MG63 (cell line): ENCODE measurements at places on chromosomes 11 and 22. TPM values are rescaled to one million over a fixed set of nuclear protein-coding genes. Genes with fewer than 3 reads are reported as not detected.

- no peak for DNase-seq
These were observed 113.0 kb downstream of the ADAMTS15 start for GRCh38 chr11:130561441-130561881.

NRIP3 gene
- total RNA-seq = 11.1 and 12.7 TPM in 2 replicates

DNA sequence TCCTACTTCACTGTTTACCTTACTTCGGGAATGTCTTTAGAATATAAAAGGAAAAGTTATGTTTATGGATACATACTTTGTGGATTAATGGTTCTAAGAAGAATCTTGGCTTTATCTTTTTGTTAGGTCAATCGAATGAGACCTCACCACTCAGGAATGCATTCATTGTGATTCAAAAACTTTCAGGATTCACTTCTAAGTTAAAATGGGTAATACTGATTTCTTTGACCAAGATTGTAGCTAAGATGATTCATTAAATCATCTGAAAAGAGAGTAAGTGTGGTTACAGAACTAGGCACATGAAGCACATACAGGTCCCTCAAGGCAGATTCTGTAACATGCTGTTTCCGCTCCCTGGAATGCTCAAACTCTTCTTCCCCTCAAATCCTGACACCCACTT, 716.4 kb downstream of the KCNA4 start:
- peak; percentile 32 for DNase-seq

DNA sequence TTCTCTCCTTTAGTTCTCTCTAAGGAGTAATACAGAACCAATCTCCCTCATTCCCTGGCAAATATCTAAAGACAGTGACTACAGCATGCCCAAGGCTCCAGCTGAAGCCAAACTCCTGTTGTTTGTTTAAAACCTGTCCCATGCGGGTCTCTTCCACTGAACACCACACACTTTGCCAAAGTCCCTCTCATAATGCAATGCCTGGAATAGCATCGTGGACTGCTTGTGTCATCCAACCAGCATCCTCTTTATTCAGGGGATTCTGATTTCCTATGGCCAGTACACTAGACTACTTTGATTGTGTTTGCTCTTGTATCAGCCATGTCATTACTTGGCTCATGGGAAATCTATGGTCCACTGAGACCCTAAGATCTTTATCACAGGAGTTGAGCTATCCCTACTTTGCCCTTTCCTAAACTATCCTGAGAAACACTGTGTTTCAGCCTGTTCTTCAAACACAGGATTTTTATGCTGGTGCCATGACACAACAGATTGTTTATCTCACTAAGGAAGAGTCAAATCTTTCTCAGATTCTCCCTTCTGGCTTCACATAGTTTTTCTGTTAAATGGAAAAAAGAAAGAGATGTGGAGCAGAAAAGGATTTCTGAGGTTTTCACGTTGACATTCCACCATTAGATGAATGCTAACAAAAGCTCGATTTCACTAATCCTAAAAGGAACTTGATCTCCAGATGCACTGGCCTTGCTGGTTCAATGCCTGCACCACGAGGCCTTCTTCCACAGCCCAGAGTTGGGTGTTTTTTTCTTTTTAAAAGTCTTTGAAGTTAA, 15.9 kb upstream of the IRAG1 start:
- DNase-seq = no peak

ARHGEF17 gene
- total RNA-seq = 4.7 and 10.9 TPM in 2 replicates

GRCh38 chr11:117273550-117274289, 17.4 kb upstream of the BACE1-AS start:
- no peak for DNase-seq

- no peak for DNase-seq
These were observed 12.0 kb downstream of the CSTPP1 start for GRCh38 chr11:46948378-46949131.

BAD gene
- total RNA-seq = 127 and 166 TPM in 2 replicates

- no peak for DNase-seq
These were observed 8.5 kb upstream of the RAB1B start for GRCh38 chr11:66259956-66260355.

CHADL gene
- not detected in 2 replicates for total RNA-seq

DNA sequence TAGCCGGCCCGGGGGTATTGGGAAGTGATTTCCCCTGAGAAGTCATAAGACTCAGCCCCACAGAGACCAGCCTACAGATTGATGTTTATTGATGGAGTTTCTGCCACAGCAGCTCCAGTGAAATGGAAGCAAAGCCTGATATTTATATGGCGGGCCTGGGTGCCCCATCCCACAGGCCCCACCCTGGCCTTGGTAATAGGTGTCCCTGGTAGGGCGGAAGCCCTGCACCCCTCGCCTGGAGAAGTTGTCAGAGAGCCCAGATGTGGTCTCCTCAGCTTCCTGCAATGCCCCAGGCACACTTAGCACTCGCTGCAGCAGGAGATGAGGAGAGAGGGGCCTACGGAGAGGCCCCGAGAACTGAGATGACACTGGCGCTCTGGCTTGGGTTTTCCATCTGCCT, 107.4 kb downstream of the MORC2 start:
- no peak for DNase-seq

GRCh38 chr11:65546217-65546958, 11.8 kb downstream of the LTBP3 start:
- no peak for DNase-seq

GSTT2 gene
- total RNA-seq = 0.30 and 1.6 TPM in 2 replicates

- DNase-seq = no peak
These were observed 107.6 kb downstream of the CSTPP1 start for GRCh38 chr11:47044119-47044518.

DNA sequence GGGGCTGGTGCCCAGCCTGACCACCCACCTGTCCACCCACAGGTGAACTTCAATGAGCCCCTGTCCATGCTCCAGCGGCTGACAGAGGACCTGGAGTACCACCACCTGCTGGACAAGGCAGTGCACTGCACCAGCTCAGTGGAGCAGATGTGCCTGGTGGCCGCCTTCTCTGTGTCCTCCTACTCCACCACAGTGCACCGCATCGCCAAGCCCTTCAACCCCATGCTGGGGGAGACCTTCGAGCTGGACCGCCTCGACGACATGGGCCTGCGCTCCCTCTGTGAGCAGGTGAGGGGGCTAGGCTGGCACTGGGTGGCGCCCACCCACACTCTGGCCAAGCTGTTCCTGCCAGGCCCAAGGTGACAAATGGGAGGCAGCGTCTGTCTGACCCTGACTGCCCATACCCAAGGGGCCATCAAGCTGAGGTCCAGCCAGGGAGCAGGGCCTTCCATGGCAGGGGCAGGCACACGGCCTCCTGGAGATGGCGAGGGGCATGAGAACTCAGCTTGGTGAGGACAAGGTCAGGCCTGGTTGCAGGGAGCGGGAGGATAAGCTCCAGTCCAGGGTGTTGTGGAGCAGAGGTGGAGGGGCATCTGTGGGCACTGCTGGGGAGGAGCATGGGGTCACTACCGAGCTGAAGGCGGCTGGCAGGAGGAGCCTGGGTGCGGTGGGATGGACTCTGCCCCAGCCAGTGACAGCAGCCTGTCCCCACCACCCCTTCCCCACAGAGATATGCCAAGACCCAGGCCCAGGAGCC, 77.7 kb downstream of the MORC2 start:
- DNase-seq = peak; percentile 23

DNA sequence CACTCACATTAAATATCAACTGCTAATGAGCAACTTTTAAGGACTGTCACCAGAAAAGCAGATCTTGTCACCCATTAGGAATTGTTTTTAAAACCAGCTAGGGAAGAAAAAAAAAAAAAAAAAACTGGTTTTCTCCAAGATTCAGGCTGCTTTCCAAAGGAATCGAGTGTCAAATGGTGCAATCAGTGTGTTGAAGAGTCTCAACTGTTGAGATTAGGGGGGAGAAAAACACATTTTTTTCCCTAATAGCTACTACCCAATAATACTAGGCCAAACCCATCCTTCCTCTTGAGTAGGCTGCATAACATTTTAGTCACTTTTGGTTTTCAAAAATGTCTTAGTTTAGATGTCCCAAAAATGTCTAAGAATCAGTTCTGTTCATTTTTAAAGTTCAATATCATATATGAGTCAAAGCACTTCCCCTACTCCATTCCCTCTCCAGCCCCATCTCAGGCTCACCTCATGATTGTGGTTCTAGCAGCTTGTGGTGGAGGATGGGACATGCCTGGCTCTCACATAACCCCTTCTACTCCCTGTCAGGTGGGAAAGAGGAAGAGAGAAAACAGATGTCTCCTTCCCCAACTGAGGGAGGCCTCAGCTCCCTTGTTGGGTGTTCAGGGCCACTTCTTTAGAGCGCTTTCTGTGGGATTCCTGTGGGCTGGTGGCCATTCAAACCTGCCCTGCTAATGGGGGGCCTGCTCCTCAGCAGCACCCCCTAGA, 193.6 kb downstream of the CWF19L2 start:
- no peak for DNase-seq

OR56A1 gene
- not detected in 2 replicates for total RNA-seq

GNAZ gene
- 10.5 and 12.8 TPM in 2 replicates for total RNA-seq
